Astrocyte of the cerebellum (primary cell): ENCODE measurements at places on chromosomes 2 and 18.

DNA sequence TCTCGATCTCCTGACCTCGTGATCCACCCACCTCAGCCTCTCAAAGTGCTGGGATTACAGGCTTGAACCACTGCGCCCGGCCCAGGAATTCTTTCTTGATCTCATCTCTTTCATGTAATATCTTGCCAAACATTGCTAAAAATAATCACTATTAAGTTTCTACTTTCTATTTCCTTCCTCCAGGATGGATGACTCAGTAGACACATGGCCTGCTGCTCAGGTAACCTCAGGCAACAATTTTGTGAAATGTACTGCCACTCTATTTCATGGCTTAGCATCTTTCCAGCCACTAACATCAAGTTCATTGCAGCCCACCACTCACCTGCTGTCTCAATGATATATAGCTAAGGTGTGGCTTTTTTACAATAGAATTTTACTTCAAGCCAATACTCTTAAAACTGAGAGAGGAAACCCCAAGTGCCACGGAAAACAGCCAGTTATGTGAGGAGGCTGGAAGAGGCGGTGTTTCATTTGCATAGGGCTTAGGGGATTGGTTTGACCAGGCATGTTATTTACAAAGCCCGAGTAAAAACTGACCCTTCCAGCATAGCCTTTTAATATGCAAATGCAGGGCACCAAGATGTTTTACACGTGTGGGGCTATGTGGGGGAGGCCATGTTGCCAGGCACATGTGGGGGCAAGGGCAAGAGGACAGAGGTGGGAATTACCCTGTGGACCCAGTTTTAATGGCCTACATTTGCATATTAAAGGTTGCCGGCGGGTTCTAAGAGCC lies 11.3 kb upstream of the SUMO1 start:
- no peak for DNase-seq

GRCh38 chr18:41034413-41034812 lies 920.6 kb upstream of the PIK3C3 start:
- DNase-seq, result no peak

DNA sequence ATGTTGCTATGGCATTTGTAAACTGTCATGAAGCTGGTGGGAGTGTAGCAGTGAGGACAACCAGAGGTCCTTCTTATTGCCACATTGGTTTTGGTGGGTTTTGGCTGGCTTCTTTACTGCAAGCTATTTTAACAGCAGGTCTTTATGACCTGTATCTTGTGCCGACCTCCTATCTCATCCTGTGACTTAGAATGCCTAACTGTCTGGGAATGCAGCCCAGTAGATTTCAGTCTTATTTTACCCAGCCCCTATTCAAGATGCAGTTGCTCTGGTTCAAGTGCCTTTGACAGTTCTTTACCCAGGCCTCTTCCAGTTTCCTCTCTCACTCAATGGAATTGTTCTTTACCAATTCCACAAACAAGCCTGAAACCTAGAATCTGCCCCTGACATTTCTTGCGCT lies 145.1 kb downstream of the KCNE4 start:
- DNase-seq, result no peak

DNA sequence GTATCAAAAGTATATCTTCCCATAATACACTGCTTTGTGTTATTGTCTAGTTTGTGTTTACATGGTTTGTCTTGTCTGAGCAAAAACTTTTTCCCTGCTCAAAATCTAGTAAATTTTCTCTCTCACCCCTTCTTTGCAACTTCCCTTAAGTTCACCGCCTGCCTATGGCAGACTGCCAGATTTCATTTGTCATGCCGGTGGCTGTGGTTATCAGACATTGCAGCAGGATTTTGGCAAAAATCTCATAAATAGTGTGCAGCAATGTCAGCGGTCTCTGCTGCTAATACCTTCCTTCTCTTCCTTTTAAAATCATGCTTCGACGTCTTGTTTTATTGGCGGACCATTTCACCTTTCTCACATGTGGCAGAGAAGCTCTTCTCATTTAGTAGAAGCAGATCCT lies 45.6 kb upstream of the TMEM178A start:
- DNase-seq, result peak; percentile 90

- no peak for DNase-seq
Observed at GRCh38 chr2:230984393-230985220, 11.3 kb upstream of the SPATA3 start.

DNA sequence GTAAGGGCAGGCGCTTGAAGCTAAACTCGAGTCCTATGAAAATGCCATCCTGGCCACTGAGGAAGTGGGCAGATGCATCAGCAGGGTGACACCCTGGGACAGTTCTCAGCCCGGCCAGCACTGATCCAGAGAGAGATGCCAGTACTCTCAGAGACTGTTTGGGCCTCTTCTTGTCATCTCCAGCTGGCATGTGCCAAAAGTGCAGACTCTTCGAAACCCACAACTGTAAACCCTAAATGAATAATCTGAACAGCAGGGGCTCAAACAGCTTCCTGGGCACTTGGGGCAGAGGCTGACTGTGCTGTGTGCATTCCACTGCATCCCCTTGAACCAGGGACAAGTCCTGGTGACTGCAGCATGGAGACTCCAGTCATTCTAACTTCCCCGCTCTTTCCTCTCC lies 204.2 kb upstream of the SMAD2 start:
- no peak for DNase-seq

DNA sequence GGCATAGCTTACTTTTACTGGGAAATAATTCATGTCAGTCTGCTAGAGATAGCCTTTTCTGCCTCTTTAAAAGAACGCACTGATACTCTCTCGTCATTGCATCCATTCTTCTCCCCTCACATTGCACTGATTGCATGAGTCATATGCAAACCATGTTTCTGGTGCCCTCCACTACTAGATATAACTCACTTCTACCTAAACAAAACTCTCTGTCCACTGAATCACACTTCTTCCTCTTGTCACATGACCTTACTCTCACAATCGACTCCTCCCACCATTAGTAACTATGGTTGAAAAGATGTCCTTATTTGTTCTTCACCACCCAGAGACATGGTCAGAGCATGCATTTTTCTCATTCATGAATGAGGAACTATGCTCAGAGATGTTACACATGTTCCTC lies 158.0 kb downstream of the CSRNP3 start:
- DNase-seq, result no peak

GRCh38 chr2:28906376-28906775 lies 11.9 kb downstream of the WDR43 start:
- no peak for DNase-seq

GRCh38 chr18:37869051-37869450 lies 303.5 kb upstream of the CELF4 start:
- DNase-seq, result no peak

- DNase-seq, result no peak
Observed at GRCh38 chr2:157895531-157895930, 19.4 kb upstream of the ACVR1 start.

- no peak for DNase-seq
Observed at GRCh38 chr2:86807468-86808275, 17.0 kb upstream of the CD8A start.

DNA sequence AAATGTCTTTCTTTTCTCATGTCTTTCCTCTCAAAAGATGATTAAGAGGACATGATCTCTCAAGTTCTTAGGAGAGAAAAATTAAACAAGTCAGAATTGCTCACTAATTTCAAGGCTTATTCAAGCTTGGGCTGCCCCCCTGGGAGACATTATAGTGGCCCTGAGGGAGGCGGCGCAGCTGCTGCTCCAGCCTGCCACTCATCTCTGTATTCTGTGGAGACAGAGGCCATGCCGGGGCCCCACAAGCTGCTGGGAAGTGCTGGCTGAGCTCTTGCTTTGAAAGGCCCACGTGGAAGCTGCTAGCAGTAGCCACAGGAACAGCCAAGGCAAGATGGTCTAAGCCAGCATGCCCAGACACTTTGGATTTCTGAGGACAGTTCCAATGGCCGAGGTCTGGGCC lies 267.4 kb downstream of the LNPK start:
- DNase-seq, result no peak

DNA sequence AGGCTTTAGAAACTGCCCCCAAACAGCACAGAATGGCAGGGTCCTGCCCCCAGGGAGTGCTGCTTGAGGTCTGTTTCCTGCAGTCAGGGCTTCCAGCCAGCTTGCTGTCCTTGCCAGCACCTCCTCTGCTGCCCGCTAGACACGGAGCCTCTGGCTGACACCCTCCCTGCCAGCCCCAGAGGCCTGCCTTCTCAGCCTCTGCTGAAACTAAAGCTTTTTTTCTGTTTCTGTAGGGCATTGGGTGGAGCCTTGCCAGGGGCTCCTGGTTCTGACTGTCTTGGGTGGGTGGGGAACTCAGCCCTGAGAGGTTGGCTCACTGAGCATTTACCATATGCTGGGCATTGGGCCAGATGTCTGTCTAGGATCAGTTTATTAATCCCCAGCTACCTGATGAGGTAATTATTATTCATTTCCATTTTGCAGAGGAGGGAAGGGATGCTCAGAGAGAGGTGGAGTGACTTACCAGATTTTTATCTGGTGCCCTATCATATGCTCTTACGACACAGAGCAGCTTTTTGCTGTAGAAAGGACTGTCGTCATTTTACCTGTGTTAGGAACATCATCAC lies 35.4 kb downstream of the INPP4A start:
- DNase-seq, result peak; percentile 12
